NCI-H526 (cell line): ENCODE measurements at places on chromosomes 7 and 10.
A peak's percentile ranks its signal among the peaks of the same experiment; 100 is the strongest.

DNA sequence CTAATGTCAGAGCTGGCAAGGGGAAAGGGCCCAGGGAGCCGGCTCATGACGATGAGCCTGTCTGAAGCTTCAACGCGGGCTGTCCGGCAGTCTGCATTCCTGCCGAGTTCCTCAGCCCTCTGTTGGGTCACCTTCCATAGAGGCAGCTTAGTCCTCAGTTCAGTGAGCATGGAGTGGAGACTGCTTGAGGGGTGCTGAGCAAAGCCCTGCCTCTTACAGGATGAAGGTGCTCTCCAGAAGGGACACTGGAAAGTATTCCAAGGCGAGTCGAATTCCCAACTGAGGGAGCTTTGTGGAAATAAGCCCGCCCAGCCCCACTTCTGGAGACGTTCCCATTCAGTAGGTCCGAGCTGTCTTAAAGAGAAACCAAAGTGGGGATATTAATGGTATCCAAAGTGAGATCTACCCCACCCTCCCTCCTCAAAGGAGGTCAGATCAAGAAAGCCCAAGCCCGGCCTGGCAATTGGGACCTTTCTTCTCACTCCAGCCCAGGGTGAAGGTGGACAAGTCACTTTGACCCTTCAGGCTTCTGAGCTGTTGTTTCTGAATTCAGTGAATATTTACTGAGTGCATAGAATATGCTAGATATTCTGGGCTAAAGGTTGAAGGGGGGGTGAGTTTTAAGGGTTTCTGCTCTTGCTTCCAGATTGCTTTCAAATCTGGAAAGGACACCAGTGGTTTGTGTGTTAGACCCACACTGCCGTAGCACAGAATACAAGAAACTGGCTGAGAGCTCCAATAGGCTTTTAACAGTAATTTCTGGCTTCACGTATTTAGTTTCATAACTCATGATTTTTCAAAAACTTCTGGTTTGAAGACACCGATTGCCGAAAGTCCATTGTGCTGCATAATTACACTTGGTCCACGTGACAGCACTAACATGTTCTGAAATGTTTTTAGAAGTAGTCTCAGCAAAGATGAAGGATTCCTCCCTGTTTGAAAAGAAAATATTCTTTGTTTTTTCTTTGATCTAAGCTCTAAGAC is 3.5 kb downstream of the EGFR start:
- DNase-seq, result no peak

DNA sequence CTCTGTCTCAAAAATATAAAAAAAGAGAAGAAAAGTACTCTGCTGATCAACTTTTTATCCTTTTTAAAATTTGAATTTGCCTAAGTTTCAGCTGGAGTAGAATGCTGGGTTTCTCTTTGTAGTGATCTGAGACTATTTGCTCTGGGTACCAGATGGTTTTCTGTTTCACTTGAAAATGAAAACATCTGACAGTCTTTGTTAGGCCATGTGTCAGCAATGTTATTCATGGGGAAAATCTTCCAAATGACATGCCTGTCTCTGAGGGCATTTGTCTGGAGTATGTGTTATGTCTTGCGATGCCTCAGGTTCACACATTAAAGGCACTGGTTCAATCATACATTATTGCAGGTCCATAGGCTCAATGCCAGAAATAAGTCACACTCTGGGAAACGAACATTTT is 175.3 kb upstream of the TMEM229A start:
- DNase-seq, result no peak

GRCh38 chr7:30268586-30268985 is 15.8 kb upstream of the ZNRF2 start:
- DNase-seq, result no peak

DNA sequence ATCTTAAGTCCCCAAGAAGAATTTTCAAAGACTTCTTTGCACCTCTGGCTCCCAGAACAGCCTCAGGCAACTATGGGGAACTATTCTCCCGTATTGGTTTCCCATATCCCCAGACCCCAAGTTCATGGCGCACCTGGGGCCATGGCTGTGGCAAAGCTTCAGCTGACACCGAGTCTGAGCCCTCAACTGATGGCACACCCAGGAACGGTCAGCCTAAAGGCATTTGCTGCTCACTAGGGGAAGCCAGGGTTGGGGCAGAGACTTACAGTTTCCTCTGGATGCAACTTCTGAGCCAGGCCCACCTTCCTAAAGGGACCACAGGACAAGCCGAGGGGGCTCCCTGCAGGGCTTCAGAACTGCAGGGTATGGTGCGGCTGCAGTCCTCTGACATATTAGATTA is 13.7 kb upstream of the CPA1 start:
- DNase-seq, result no peak

- no peak for DNase-seq
Observed at GRCh38 chr7:33965183-33965744, 59.9 kb downstream of the BMPER start.

GRCh38 chr7:815284-816216 is 16.7 kb upstream of the SUN1 start:
- peak; percentile 75 for DNase-seq

DNA sequence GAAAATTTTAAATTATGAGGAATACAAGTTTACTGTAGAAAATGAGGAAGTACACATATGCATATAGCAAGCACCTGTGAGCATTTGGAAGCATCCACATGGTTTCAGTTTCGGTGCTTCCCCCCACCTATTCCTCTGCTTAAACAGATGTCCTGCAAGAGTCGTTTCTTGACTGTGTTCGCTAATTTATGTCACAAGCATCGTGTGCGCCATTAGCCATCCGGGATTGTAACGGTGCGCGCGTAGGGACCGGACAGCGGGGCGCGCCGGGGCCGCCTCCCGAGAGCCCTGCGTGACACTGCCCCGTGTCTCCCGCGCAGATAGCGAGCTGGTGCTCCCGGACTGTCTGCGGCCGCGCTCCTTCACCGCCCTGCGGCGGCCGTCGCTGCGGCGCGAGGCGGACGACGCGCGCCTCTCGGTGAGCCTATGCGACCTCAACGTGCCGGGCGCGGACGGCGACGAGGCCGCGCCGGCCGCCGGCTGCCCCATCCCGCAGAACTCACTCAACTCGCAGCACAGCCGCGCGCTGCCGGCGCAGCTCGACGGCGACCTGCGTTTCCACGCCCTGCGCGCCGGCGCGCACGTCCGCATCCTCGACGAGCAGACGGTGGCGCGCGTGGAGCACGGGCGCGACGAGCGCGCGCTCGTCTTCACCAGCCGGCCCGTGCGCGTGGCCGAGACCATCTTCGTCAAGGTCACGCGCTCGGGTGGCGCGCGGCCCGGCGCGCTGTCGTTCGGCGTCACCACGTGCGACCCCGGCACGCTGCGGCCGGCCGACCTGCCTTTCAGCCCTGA is 90.9 kb downstream of the NEURL1 start:
- no peak for DNase-seq

GRCh38 chr10:33878238-33878786 is 543.8 kb upstream of the NRP1 start:
- DNase-seq, result no peak
